CD4-positive, CD25-positive, alpha-beta regulatory T cell (primary cell): ENCODE measurements at places on chromosomes 4 and X. TPM values are rescaled to one million over a fixed set of nuclear protein-coding genes. Genes with fewer than 3 reads are reported as not detected.

Gene AGTR2
- total RNA-seq: not detected

GRCh38 chrX:81120936-81121371 is 80.8 kb downstream of the HMGN5 start:
- no peaks in the 10 kb centered on the region for H3K4me1 ChIP-seq
- H3K36me3 ChIP-seq: no peaks in the 10 kb centered on the region
- peak overlapping the region; percentile 87 for H3K4me3 ChIP-seq
- no peak overlapping the region for H3K27ac ChIP-seq
- peak; percentile 27 for DNase-seq
- H3K27me3 ChIP-seq: peaks cover 3% of the 10 kb centered on the region

- no peaks in the 10 kb centered on the region for H3K27me3 ChIP-seq
- no peak overlapping the region for H3K4me3 ChIP-seq
- no peaks in the 10 kb centered on the region for H3K4me1 ChIP-seq
Observed at GRCh38 chrX:18696653-18697052, 10.8 kb upstream of the PPEF1 start.

Gene FANCB
- total RNA-seq: 2.8 TPM

Gene MAGED4B
- total RNA-seq: 2.7 TPM

Gene TASL
- total RNA-seq: 3.2 TPM

Gene DOK7
- total RNA-seq: not detected

GRCh38 chr4:88818631-88819470 is 121.2 kb upstream of the NAP1L5 start:
- H3K27me3 ChIP-seq: no peaks in the 10 kb centered on the region
- peak; percentile 32 for DNase-seq
- no peaks in the 10 kb centered on the region for H3K36me3 ChIP-seq
- peak overlapping the region; percentile 53 for H3K27ac ChIP-seq
- peak overlapping the region; percentile 28 for H3K4me3 ChIP-seq

DNA sequence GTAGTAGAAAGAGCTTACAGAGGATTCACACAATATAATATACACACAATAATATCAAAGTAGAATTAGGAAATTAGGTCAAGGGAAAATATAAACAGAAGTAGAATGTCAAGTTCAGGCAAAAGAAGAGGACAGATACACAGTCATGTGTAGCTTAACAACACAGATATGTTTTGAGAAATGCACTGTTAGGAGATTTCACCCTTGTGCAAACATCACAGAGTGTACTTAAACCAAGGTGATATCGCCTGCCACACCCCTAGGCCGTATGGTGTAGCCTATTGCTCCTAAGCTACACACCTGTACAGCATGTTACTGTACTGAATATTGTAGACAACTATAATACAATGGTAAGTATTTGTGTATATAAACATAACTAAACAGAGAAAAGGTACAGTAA is 110.0 kb upstream of the EDNRA start:
- no peak for DNase-seq
- H3K4me3 ChIP-seq: no peak overlapping the region
- no peak overlapping the region for H3K27ac ChIP-seq
- H3K4me1 ChIP-seq: no peaks in the 10 kb centered on the region
- no peaks in the 10 kb centered on the region for H3K36me3 ChIP-seq

DNA sequence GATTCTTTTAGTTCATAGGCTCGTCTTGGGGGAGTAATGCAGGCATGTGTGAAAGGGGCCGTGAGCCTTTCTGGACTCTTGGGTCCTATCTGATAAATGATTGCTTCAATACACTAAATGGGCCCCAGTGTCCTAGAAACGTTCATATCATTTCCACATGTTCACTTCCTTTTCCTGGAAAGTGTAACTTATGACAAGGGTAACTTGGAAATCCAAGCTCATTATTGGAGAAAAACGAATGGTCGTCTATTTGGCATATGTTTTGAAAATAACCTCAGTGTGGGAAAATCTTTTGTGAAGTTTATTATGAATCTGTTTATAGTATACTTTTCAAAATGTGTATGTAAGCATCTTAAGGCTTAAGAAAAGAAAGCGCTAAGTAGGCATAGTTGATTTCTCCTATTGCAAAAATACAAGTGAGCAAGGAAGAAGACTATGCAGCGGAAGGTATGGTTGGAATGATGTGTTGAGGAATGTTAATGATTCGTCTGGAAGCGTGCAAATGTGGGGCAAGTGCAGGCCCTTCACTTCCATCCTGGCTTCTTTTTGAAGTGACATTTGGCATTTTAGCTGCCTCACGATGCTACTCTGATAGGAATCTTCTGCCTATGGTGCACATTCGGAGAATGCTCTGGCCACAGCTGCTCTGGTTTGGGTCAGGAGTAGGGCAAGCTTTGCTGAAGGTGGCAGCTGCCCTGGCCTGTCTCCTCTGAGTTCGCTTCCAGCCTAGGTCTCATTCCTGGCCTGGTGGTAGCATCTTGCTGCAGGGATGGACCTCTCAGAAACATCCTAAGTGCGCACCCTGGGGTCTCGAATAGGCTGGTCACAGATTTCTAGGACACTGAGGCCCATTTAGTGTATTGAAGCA is 49.5 kb upstream of the STOX2 start:
- no peak for DNase-seq
- H3K27ac ChIP-seq: no peak overlapping the region
- H3K36me3 ChIP-seq: no peaks in the 10 kb centered on the region
- no peaks in the 10 kb centered on the region for H3K27me3 ChIP-seq
- no peak overlapping the region for H3K4me3 ChIP-seq

DNA sequence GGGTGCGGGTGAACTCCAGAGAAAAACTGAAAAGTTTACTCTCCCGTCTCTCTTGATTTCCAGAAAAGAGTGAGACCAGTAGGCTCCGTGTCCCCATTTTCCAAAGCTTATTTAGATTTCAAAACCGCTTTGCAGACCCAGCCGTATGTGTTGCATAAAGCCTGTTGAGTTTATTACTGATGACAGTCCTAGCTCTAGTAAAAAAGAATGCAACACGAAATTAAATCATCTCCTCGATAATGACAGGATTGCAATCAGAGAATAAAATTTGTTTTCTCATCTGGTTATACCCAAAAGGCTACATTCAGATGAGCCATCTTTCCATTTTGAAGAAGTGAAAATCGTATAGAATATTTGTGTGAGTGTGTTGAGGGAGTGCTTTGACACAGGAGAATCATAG is 16.1 kb upstream of the VCX3A start:
- H3K4me1 ChIP-seq: no peaks in the 10 kb centered on the region
- H3K4me3 ChIP-seq: no peak overlapping the region
- DNase-seq: no peak
- no peaks in the 10 kb centered on the region for H3K27me3 ChIP-seq
- H3K27ac ChIP-seq: no peak overlapping the region
- no peaks in the 10 kb centered on the region for H3K36me3 ChIP-seq

DNA sequence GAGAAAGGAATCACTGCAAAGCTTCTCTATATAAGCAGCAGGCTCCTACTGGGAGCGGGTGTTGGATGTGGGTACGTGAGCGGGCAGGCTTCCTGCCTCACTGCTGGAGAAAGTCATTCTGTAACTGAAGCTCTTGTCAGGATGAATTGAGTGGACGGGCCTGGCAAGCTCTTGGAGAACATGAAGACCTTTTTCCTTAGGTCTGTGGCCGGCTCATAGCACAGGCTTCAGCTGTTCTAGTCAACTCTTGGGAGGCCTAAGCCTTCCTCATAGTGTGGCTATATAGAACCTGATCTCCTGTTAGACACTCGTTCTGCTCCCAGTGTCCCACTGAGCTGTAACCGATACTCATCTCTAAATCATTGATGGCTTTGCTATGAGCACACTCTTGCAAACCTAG is 108.2 kb upstream of the GPC4 start:
- no peaks in the 10 kb centered on the region for H3K4me1 ChIP-seq
- no peaks in the 10 kb centered on the region for H3K27me3 ChIP-seq
- no peak for DNase-seq
- no peak overlapping the region for H3K4me3 ChIP-seq

Gene DCAF8L2
- total RNA-seq: not detected

GRCh38 chr4:74157154-74157553 is 764 bp upstream of the MTHFD2L start:
- H3K27me3 ChIP-seq: peaks cover 4% of the 10 kb centered on the region
- H3K36me3 ChIP-seq: peaks cover 7% of the 10 kb centered on the region
- no peak for DNase-seq
- H3K4me1 ChIP-seq: peaks cover 17% of the 10 kb centered on the region
- H3K27ac ChIP-seq: no peak overlapping the region

Gene TCEAL2
- total RNA-seq: not detected

- no peak overlapping the region for H3K4me3 ChIP-seq
- no peaks in the 10 kb centered on the region for H3K4me1 ChIP-seq
- no peaks in the 10 kb centered on the region for H3K36me3 ChIP-seq
Observed at GRCh38 chr4:10492464-10492863, 35.2 kb upstream of the ZNF518B start.

DNA sequence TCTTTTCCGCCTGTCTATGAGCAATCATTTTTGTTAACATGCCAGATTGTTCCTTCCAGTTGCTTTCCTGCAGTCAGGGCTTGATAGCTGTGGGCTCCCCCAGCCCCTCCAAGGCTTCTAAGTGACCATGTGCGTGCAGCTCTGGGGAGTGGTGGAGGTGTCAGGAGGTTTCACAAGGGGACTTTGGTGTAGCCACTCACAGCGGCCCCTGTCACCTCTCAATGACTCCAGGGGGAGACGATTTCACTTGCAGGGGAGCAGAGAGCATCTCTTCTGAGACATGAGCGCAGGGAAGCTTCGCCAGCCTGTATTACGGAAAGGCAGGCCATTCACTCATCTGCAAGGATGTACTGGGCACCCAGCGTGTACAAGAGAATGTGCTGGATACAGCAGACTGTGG is 3.1 kb upstream of the GPR78 start:
- no peaks in the 10 kb centered on the region for H3K36me3 ChIP-seq
- no peaks in the 10 kb centered on the region for H3K27me3 ChIP-seq
- no peaks in the 10 kb centered on the region for H3K4me1 ChIP-seq
- no peak for DNase-seq
- no peak overlapping the region for H3K27ac ChIP-seq

Gene SORCS2
- not detected for total RNA-seq

DNA sequence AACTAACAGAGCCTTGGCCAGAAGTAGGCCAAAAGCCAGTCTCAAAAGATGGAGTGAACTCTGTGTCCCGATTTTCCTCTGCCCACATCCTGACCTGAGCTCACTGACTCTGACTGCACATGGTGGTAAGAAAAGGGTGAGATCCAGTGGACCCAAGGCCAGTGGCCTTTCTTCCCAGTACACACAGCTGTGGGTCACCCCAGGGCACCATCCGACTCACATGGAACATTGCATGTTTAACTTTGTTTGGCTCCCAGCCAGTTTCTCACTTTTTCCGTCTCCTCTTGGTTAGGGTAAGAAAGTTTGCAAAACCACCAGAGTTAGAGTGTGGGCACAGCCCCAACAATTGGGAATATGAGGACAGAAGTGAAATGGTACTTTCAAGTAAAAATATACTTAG is 69.8 kb downstream of the GAB1 start:
- H3K36me3 ChIP-seq: no peaks in the 10 kb centered on the region
- H3K4me1 ChIP-seq: no peaks in the 10 kb centered on the region
- H3K4me3 ChIP-seq: no peak overlapping the region
- H3K27ac ChIP-seq: no peak overlapping the region

DNA sequence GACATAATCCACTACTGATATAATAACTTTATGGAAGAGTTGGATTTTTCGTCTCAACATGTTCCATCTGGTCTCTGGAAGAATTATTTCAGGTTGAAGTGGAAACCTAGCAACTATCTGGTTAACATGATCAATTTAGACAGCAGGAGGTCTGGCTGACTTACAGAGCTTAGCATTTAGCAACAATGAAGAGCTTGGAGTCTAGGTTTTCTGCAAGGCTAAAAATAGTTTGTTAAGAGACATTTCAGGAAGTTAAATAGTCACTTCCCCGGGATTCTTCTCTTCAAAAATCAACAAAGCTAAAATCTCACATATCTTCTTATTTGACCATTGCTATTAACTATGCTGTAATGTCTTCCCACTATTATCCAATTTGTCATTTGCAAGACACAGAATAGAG is 418.6 kb upstream of the DIPK2B start:
- H3K36me3 ChIP-seq: no peaks in the 10 kb centered on the region
- H3K4me1 ChIP-seq: no peaks in the 10 kb centered on the region

Gene TRAPPC2
- total RNA-seq: 31.3 TPM

Gene APLN
- not detected for total RNA-seq

GRCh38 chr4:115249808-115250207 is 136.4 kb upstream of the NDST4 start:
- no peak overlapping the region for H3K4me3 ChIP-seq
- no peak for DNase-seq

DNA sequence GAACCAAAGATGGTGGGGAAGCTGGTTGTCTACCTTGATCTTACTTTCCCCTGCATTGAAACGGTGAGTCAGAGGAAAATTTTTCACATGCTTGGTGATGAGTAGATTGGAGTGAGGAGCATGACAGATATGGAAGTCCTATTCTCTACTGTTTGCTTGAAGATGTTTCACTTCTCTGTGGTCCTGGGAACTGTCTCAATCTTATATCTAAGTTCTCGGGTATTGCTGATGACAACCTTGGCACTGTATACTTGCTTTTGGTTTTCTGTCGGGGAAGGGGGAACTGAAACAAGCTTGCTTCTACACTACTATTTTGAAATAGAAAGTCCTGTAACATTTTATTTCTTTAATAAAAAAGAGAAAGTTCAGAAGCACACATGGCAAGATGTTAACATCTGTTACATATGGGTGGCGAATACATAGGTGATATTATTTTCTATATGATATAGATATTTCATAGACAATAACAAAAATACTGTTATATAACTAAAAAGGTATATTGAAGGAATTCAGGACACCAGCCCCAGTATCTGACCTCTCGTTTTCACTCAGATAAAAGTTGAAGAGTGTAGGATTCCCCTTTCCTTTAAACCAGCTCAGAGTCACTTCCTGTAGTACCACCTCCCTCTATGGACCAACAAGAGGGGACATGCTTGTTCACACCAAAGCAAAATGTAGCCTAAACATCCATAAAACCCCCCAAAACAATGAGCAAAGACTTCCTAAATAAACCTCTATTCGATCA is 88.8 kb downstream of the FMR1NB start:
- H3K27me3 ChIP-seq: no peaks in the 10 kb centered on the region
- no peak overlapping the region for H3K27ac ChIP-seq
- no peak for DNase-seq
